Stimulated activated CD4-positive, alpha-beta T cell treated with anti-CD3 and anti-CD28 coated beads, Interleukin-4, amount 100 ng/mL, for 24 hours (primary cell): ENCODE measurements at places on chromosomes 7 and 10.

DNA sequence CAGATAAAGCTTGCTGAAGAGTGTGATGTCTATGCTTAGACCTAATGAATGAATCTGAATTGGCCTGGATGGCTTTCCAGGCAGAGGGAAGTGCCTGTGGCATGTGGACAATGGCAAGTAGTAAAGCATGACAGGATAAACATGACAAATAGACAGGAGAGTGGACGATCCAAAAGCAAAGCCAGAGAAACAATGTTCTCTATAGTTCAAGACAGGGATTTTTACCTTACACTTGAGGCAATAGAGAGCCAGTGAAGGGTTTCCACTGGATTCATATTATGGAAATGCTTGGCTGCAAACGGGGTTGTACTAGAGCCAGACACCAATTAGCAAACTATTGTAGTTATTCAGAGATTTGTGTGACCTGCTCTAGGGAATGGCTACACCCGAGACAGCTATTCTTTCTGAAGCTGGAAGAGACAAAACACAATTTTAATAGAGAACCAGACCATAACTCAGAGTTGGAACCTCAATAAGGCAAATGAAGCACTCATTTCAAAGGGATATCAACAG, 2.3 kb downstream of the AGMO start:
- DNase-seq: no peak

- no peak for DNase-seq
These were observed 180.2 kb upstream of the CACNA2D1 start for GRCh38 chr7:82623812-82624211.

- DNase-seq: peak; percentile 91
These were observed 99.9 kb downstream of the CUBN start for GRCh38 chr10:17029581-17030271.

GRCh38 chr7:101558742-101559325, 70.3 kb downstream of the MYL10 start:
- no peak for DNase-seq

GRCh38 chr7:68892236-68892635, 706.0 kb upstream of the AUTS2 start:
- no peak for DNase-seq

GRCh38 chr7:83550100-83550499, 98.8 kb downstream of the SEMA3E start:
- no peak for DNase-seq

DNA sequence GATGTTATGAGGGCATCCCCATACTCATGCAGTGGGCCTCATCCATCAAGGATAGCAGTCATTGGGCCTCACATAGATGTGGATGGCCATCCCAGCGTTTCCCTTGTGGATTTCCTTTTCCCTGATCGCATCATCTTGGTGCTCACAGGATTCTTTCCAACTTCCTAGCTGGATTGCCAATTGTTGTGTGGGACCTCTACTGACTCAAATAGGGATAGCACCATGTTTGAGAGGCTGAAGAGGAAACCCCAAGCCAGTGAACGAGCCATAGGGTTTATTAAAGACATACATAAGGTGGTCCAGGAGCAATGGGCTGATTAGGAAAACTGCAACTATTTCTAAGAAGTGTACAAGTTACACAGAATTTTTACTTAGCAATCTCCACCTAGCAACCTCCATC, 21.8 kb downstream of the ASZ1 start:
- DNase-seq: no peak

- no peak for DNase-seq
These were observed 14.7 kb downstream of the CNPY1 start for GRCh38 chr7:155531681-155532080.
